ENCODE measurements at places on chromosomes 13 and 19.

- no peak for DNase-seq
Observed at GRCh38 chr13:37369616-37370015, 229.0 kb downstream of the POSTN start.

DNA sequence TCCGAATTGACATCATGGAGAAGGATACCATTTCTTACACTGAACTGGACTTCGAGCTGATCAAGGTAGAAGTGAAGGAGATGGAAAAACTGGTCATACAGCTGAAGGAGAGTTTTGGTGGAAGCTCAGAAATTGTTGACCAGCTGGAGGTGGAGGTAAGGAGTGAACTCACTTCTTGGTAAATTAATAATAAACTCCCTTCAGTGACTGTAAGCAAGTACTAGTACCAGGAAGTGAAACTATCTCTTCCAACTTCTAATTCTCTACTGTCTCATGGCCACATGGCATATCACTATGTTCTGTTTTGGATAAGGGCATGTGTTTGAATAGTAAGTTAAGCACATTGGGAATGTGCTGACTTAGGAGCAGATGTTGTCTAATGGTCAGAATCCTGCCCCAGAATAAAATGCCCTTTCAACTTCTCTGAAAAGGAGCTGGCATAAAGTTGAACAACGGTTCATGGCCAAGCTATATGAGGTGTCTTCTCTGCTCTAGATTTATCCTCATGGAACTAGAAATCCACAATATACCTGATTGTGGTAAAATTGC is 13.4 kb downstream of the OLFM4 start:
- DNase-seq = no peak

DNA sequence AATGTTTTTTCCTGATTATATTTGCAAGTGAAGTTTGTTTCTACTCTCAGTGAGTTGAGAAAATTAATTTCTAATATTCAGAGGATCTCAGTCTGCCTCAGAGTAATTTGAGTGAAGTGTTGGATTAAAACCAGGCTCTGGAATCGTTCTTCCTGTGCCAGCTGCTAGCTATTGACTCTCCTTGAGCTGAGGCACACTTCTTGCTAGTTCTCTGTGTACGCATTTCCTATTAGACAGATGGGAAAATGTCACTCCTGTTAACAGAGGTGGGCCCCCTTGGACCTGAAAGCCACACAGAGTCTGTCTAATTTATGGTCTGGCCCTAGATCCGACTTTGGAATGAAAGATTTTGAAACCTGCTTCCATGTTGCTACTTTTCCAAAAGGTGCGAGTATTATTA is 107.6 kb upstream of the RNF113B start:
- DNase-seq = no peak

GRCh38 chr19:40502647-40503319 is 36.0 kb downstream of the SPTBN4 start:
- no peak for DNase-seq

DNA sequence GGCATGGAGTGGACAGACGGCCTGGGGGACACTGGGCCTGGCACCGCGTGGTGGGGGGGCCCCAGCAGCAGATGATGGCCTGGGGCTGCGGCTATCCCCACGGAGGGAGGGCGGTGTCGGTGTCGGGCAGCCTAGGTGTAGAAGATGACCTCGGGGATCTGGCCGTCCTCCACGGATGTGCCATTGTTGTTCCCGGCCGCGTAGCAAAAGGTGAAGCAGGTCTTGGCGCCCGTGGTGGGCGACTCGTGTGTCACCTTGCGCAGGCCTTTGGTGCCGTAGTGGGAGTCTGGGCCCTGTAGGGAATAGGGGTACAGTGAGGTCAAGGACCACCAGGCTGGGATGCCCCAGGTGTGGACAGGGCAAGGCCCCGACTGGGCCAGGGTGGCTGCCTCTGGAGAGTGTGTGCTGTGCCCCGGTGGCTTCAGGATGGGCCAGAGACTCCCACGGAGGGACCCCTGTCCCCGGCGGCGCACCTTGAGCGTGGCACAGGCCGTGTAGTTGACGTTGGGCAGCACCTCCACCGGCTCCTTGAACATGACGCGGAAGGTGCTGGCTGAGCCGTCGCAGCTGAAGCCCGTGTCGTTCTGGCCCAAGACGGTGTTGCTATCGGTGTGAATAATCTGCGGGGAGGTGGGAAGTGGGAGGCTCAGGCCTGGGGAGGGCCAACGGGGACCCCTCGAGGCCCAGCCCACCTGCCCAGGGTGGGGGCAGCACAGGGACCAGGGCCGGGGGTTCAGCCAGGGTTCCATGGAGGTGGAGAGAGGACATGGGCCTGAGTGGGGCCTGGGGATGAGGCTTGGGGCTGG is 29.0 kb downstream of the BTBD2 start:
- no peak for DNase-seq

DNA sequence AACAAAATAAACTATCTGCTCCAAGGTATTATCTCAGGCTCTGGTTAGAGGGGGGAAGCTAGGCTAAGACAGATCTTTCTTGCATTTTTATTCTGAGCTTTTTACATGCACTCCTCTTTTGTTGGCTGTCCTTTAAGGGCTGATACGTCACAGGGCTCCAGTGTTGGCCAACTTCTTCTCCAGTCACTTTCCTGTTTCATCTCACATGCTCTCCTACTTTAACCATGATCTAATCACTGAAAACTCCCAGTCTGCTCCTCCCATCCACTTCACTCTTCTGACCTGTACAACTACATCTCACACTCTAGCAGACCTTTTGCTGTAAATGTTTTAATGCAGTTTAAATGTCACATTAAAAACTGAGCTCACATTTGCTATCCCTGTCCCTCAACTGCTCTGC is 510.0 kb upstream of the KLF12 start:
- no peak for DNase-seq

GRCh38 chr19:46821512-46822409 is 28.9 kb downstream of the AP2S1 start:
- peak; percentile 51 for DNase-seq

DNA sequence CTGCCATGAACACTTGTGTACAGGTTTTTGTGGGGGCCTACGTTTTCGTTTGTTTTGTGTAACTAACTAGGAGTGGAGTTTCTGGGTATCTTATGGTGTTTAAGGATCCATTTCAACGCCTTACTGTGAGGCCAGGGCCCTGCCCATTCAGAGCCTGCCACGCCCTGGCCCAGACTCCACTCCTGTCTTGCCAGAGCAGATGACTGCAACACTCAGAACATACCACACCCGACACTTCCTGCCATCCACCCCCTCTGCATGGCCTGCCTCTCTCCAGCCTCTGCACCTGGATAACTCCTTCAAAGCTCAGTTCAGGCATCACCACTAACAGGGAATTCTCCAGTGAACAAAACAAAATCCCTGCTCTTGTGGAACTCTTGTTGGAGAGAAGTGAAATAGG is 43.2 kb downstream of the RGCC start:
- DNase-seq = no peak

GRCh38 chr19:42309686-42310085 is 3.4 kb upstream of the TMEM145 start:
- no peak for DNase-seq

GRCh38 chr13:27302643-27303262 is 32.1 kb downstream of the RASL11A start:
- DNase-seq = no peak

DNA sequence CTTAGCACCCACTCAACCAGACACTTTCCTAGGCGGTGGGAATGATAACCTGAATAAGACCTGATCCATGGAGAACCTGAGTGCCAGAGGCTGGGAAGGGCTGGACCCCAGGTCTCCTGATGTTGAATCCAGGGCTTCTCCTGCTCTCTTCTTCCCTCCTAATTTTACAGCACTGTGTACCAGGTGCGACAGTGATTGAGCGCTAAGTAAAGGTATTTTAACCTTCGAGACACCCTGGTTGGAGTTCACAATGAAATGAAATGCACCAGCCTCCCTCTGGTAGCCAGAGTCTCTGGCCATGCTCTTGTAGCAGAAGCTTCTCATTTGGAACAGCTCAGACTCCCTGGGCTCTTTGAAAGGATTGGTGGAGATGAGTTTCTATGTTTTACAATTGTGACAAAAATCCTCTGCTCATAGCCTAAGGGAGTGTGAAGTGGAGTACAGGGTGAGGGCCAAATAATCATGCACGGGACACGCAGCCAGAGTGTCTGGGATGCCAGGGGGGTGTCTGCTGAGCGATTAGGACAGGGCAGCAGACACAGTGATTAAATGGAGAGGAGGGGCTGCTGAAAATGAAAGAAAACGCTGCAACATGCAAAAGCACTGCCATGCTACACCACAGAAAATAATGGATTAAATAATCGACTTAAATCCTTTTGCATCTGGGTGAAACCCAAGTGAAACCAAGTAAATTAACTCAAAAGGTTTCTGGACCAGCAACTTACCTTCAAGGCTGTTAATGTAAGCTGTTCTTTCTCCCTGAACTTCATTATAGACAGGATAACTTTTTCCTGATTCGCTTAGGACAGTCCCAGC is 83.8 kb downstream of the FAM216B start:
- DNase-seq = no peak

DNA sequence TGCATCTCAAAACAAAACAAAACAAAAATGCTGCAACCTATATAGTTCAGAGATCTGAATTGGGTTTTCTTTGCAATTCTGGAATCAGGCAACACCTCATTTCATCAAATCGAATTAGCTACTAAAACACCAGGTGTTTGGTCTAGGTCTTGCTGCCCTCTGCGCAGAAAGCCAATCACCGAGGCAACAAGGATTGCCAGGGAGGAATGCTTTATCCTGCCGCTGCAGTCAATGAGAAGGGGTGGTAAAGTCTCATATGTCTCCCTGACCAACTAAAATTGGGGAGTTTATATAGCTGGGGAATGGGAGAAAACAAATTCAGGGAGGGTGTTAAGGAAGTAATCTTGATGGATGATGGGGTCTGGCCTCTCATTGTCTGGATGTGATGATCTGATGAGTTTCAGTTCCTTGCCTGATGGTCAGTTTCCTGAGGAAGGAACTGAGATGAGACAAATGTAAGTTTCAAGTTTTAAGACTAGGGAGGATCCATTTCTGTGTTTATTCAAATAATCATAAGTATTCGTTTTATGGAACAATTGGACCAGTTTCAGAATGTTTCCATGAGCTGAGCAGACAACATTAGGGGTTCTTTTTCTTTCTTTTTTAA is 5.0 kb upstream of the YJU2 start:
- DNase-seq = no peak

DNA sequence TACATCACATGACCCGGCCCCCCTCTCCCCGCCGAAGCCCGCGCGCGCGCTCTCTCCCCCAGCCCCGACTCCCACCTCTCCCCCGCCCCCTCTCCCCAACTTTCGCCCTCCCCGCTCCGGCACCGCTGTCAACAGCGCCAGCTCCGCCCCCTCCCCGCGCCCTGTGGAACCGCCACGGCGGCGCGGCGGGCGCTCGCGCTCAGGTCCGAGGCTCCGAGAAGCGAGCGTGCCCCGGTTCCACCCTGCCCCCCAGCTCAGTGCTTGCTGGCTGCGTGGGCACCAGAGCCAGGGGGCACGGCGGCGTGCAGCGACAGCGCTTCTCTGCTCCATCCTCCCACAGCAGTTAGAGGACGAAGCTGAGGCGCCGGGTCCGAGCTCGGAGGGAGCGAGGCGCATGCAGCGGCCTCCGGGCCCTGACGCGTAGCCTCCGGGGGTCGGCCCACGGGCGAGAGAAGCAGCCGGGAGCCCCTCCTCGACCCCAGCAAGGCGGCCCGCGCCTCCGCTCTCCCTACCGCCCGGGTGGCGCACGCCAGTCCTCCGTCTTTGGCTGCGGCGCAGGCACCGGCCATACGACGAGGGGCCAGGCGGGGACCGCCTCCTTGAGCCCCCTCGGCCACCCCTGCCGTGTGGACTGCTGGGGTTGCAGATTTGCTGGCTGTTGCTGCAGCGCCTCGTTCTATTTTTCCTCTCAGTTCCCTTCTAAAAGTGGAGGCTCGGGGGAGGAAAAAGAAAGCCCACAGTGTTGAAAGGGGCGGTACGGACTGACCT is 109.5 kb downstream of the KCNRG start:
- DNase-seq = peak; percentile 97

DNA sequence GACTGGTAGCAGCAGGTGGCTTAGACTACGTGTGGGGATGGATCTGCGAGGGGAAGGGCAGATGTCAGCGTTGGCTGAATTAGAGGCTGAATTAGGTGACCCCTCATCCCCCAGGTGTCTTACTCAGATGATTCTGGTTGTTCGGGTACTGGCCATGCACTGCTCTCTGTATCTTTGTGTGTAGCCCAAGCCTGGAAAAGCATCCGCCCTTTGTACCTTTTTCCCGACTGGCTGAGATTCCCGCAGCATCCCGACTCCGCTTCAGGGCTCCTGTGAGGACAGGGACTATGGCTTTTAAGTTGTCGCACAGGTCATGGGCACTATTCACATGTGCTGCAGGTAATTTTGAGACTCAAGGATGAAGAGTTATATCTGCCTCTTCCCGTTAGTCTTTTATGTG is 7.2 kb downstream of the TFDP1 start:
- DNase-seq = peak; percentile 26

- no peak for DNase-seq
Observed at GRCh38 chr19:42121656-42122069, 10.6 kb downstream of the POU2F2 start.

DNA sequence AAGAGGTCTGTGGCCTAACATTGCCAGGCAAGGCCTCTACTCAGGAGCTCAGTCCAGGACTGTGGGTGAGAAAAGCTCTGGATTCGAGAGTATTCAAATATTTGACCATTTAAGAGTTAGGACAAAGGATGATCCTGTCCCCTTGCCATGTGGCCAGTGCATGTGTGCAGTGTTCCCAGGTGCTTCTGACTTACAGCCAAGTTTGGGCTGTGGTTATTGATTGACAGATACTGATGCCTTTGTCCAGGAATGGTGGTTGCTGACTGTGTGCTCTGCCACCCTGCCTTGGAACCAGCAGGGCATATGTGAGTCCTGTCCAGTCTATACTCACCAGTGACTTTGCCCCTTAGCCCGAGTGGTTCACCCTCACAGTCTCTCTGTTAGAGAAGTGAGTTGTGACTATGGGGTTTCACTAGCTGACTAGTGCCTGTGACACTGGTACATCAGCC is 51.9 kb downstream of the GARRE1 start:
- no peak for DNase-seq

GRCh38 chr13:34065928-34066327 is 248.0 kb downstream of the RFC3 start:
- DNase-seq = no peak

DNA sequence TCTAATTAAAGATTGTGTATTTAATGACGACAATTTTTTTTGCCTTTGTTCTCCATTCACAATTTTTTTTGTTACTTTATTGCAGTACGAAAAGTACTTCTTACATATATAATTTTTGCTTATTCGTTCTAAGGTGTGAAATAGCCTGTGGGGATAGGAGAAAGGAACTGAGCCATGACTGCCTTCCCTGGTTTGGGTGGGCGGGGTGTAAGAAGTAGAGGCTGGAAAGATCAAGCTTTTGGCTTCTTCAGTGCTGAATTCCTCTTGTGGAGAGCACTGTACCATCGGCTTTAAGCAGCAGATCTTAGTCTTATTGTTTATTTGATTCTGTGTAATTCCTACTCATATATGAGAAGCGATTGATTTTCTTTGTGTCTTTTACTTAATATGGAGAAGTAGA is 115.8 kb downstream of the NBEA start:
- DNase-seq = no peak

- DNase-seq = no peak
Observed at GRCh38 chr13:44274771-44275205, 98.8 kb upstream of the SERP2 start.
